ENCODE measurements at places on chromosomes 5 and 9. TPM values are rescaled to one million over a fixed set of nuclear protein-coding genes. Genes with fewer than 3 reads are reported as not detected.

- DNase-seq: no peak
Measured at GRCh38 chr5:61767231-61768080, 435.4 kb downstream of the ZSWIM6 start.

DNA sequence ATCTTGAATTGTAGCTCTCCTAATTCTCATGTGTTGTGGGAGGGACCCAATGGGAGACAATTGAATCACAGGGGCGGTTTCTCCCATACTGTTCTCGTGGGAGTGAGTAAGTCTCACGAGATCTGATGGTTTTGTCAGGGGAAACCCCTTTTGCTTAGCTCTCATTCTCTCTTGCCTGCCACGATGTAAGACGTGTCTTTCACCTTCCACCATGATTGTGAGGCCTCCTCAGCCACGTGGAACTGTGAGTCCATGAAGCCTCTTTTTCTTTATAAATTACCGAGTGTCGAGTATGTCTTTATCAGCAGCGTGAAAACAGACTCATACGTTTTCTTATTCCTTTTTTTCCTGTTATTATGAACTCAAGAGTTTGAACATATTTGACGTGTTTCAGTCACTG lies 39.1 kb downstream of the RETREG1 start:
- DNase-seq: no peak

The CDC25C gene
- 2.9 TPM for total RNA-seq

The ANKRD55 gene
- total RNA-seq: 0.47 TPM

The GRIA1 gene
- not detected for total RNA-seq

- DNase-seq: no peak
Measured at GRCh38 chr5:90015584-90016018, 394.0 kb downstream of the CETN3 start.

Data from glomerular endothelial cell (primary cell).